ENCODE measurements at places on chromosomes 1 and 21. TPM values are rescaled to one million over a fixed set of nuclear protein-coding genes. Genes with fewer than 3 reads are reported as not detected.

GRCh38 chr1:58933599-58933926, 149.7 kb upstream of the JUN start:
- no peak for DNase-seq

- peak; percentile 36 for DNase-seq
Measured at GRCh38 chr21:25639551-25640201, 618 bp downstream of the JAM2 start.

- DNase-seq = peak; percentile 28
Measured at GRCh38 chr1:36650200-36651065, 167.7 kb upstream of the CSF3R start.

DNA sequence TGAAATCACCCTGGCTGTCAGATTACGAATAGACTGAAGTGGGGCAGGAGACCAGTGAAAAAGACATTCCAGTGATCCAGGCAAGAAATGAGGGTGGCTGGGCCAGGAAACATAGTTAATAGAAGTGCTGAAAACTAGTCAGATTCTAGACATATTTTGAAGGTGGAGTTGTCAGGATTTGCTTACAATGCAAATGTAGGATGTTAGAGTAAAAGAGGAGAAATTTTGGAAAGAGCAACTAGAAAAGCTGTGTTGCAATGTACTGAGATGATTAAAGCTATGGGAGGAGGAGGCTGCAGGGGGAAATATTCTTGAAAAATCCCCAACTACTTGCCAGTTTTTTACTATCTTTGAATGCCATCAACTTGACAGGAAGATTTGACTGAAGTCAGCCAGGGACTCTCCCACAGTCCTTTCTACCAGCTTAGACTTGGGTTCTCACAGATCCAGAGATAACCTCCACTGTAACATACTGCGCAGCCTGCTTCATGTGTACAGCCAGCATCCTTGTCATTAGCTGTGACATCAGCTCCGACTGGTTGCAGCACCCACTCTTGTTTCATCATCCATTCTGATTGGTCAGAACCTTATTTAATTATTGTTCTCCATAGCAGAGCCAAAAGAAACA, 109.7 kb downstream of the TSEN15 start:
- no peak for DNase-seq

DNA sequence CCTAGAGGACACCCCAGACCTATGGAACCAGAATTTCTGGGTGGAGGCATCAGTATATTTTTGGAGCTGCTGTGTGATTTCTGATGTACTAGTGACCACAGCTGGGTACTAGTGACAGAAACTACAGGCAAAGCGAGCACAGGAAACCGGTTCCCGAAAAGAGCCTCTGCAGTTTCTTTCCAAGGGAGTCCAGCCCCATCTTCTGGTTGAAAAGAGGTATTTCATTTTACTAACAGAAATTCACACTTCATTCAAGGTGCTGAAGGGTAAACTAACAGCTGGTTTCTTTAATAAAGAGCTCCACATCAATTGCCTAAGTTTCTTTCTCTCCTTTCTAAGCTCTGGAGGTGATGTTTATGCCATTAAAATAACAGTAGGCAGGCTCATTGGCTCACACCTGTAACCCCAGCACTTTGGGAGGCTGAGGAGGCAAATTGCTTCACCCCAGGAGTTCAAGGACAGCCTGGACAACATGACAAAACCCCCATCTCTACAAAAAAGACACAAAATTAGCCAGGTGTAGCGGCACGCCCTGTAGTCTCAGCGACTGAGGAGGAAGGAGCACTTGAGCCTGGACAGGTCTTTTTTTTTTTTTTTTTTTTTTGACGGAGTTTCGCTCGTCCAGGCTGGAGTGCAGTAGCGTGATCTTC, 22.0 kb downstream of the THAP3 start:
- peak; percentile 24 for DNase-seq

GRCh38 chr1:47875831-47876586, 121.2 kb downstream of the TRABD2B start:
- no peak for DNase-seq

GRCh38 chr1:110160538-110161100, 10.3 kb downstream of the SLC6A17 start:
- peak; percentile 27 for DNase-seq

GNG5 gene
- total RNA-seq = 32.5 TPM

ZSWIM5 gene
- total RNA-seq = 1.2 TPM

ESPN gene
- 2.4 TPM for total RNA-seq

PDC gene
- not detected for total RNA-seq

CC2D1B gene
- total RNA-seq = 96.5 TPM

DSCAM gene
- not detected for total RNA-seq

Measured in naive thymus-derived CD8-positive, alpha-beta T cell (primary cell).